ENCODE measurements at places on chromosomes 6 and 20.
A peak's percentile ranks its signal among the peaks of the same experiment; 100 is the strongest.

- DNase-seq, result no peak
Observed at GRCh38 chr6:164731539-164731938, 577.9 kb downstream of the C6orf118 start.

- no peak for DNase-seq
Observed at GRCh38 chr6:106666282-106667021, 37.1 kb downstream of the QRSL1 start.

- DNase-seq, result no peak
Observed at GRCh38 chr6:77474286-77474956, 11.1 kb upstream of the HTR1B start.

DNA sequence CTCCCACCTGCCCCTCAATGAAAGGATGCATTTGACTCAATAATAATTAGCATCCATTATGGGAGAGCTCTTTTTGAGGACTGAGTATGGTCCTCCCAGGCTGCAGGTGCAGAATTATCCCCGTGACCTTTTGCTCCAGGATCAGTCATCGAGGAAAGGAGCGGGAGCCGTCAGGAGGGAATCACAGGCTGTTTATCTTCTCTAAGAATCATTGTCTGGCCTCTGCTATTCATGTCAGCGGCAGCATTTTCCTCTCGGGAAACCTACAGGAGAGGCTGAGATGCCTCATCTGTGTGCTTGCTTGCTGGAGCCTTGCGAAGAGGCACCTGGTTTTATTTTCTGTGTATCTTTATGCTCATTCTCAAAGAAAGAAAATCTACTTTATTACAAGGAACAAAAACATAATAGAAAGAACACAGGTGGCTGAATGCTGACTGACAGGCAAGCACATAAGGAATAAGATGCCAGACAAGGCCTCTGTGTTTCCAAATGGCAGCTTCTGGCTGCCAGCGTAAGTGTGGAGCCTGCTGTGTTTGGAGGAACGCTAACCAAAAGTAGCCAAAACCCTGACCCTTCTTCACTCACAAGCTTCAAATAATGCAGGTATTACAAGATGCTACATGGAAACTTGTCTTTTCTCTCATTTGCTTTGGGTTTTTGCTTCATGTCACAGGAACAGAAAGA lies 539.1 kb upstream of the MARCKS start:
- DNase-seq, result no peak

DNA sequence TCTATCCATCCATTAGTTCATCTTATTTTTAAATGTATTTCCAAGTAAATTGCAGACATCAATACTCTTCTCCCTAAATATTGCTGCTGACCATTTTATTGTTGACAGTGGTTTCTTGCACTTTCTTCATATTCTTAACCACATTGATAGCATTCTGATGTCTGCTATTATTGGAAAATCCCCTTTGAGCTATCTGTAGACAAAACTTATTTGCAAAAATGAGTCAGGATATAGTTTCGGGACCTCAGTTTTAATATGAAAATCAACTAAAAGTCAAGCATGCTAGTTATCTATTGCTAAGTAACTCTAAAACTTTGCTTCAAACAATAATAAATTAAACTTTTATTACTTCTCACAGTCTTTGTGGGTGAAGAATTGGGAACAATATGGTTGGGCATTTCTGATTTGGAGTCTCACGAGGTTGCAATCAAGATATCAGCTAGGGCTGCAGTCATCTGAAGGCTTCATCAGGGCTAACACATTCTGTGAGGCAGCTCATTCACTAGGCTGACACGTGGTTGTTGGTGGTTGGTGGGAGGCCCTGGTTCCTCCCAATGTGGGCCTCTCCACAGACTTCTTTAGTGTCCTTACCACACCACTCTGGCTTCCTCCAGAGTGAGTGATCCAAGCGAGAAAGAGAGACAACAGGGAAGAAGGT lies 32.7 kb downstream of the CD109 start:
- DNase-seq, result no peak

GRCh38 chr20:57577679-57578475 lies 17.0 kb downstream of the PCK1 start:
- DNase-seq, result no peak

DNA sequence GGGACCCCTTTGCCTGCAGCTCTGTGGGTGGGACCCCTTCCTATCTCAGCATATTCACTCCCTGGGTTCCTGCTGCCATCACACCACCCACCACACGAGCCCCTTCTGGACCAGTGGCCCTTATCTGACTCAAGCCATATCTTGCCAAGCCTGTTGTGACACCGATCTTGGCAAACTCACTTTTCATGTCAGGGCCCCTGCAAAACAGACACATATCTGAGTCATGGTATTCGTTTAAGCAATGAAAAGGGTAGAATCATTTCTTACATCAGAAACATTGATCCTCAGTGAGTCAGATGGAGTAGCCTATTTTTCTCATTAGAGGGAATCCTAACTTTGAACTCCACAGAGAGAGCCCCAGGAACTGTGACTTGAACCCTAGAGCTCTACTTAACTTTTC lies 10.6 kb downstream of the RAET1E start:
- peak; percentile 93 for DNase-seq

- DNase-seq, result peak; percentile 91
Observed at GRCh38 chr6:5151955-5152401, 66.8 kb downstream of the PPP1R3G start.

GRCh38 chr20:52791091-52791490 lies 181.1 kb upstream of the TSHZ2 start:
- DNase-seq, result no peak

DNA sequence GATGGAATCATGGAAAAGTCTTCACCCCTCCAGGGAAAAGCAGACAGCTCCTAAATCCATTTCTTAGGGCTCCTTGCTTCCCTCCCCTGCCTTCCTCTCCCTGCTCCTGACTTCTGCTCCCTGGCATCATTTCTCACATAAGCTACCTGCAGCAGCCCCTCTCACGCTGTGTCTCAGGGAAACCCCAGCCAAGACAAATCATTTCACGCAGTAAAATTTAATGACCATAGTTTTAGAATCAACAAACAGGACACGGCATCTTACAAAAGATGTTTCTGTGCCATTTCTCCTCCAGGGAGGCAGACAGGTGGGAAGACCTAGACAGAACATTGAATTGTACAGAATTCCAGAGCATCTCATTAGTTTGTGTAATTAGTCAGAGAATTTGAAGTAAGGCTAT lies 16.5 kb upstream of the FOXQ1 start:
- no peak for DNase-seq

DNA sequence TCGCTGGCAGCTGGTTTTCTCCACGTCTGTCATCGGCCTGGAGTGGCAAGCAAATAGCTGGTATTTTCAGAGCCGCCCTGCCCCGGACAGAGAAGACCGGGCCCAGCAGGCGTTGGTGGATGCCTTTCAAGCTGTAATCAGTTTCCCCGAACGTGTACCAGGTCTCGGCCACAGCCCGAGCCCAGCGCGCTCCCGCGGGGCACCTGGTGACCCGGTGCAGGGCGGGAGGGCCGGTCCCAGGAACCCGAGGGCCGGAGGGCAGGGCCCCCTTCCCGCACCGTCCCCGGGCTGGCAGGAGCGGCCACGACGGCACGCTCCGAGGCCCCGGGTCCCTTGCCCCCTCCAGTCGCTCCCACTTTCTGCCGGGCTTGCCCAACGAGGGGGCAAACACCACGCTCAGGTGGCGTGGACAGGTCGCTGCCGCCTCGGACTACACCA lies 348 bp upstream of the PYGB start:
- no peak for DNase-seq

GRCh38 chr6:43714311-43715055 lies 26.9 kb upstream of the MRPS18A start:
- peak; percentile 78 for DNase-seq

DNA sequence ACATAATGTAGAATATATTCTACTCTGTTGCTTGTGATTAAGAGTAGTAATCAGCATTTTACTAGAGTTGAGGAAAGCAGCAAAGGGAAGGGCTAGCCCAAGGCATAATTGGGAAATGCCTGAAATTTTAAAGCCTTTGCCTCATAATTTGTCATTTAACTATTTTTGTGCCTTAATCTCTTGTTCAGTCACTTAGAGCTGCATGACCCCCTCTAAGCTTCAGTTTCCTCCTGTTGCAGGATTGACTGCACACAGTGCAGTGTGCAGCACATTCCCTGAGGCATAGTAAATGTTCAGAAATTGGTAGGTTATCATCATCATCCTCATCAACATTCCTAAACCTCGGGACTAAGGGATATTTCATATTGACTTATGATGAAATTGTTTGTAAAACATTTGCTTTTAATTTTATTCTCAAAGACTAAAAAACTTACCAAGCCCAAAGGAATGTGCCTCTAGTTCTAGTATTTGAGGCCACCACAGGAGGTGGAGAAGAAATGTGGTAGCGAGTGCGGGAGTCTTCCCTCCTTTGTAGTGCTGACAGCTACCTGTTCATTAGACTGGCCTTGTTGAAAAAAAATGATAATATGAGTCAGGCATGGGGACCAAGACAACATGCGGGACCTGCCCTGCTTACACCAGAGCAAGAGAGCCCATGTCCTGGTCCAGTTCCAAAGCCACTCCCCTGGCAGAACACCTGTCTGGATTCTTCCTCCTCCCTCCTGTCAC lies 14.8 kb upstream of the TENT5A start:
- DNase-seq, result peak; percentile 87

GRCh38 chr6:17935188-17936149 lies 52.0 kb downstream of the KIF13A start:
- DNase-seq, result no peak

DNA sequence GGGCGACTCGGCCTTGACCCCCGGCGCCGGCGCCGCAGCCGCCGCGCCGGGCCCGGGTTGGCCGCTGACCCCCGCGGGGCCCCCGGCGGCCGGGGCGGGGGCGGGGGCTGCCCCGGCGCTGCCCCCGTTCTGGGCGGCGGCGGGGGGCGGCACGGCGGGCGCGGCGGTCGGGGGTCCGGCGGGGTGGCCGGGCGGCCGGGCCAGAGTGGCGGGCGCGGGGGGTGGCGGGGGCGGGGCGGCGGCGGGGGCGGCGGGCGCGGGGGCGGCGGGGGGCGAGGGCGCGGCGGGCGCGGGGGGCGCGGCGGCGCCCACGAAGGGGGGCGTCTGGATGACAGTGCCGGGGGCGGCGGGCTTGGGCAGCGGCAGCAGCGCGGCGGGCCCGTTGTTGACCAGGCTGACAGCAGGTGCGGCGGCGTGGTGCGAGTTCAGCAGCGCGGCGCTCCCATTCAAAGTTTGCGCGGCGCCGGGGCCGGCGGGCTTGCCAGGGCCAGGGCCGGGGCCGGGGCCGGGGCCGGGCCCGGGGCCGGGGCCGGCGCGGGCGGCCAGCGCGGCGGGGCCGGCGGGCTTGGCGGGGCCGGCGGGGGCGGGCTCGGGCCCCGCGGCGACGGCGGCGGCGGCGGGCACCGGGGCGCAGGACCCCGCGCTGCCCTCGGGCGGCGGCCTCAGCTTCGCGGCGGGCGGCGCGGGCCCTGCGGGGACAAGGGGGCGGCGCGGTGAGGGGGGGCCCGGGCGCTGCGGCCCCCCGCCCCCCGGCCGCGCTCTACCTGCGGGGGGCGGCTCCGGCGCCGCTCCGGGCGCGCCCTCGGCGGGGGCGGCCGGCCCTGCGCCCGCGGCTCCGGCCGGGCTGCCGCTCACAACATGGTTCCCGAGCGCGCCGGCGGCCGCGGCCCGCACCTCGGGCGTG lies 659 bp downstream of the TAF4 start:
- DNase-seq, result no peak

- DNase-seq, result peak; percentile 6
Observed at GRCh38 chr6:113094779-113095178, 747.6 kb downstream of the RFPL4B start.

- no peak for DNase-seq
Observed at GRCh38 chr6:43814865-43815264, 44.9 kb downstream of the VEGFA start.

- no peak for DNase-seq
Observed at GRCh38 chr6:143166247-143166695, 105.6 kb downstream of the AIG1 start.

DNA sequence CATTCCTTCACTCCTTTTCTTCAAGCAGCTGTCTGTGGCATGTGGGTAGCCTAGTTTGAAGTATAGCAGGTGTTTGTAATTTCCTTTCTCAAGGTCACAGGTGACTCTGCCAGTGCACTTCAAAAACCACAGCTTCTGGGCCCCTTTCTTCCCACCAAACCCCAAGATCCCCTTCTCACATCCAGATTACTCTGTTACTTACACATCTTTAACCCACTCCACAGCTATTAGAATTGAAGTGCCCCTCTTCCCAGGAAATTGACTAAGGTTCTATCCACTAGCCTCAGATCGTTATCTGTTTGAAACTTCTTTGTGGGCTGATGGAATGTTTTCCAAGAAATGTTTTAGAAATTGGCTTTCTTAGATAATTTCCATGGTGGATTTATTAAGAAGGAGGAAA lies 150.8 kb downstream of the AHI1 start:
- DNase-seq, result no peak

GRCh38 chr6:144753023-144753705 lies 468.0 kb downstream of the UTRN start:
- no peak for DNase-seq

GRCh38 chr20:5927749-5928462 lies 22.4 kb downstream of the TRMT6 start:
- no peak for DNase-seq

DNA sequence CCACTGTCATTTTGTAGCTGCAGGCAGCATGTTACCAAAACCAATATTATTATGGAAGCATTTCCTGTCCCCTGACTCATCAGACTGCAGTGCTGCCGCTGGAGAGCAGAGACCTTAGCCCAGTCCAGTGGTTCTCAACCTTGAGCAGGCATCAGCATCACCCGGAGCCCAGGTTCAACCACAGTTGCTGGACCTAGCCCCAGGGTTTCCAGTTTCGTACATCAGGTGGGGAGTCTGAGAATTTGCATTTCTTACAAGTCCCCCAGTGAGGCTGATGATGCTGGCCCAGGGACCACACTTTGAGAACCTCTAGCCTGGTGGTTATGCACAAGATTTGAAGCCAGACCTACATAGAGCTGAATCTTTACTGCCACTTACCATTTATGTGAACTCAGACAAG lies 47.3 kb downstream of the LY86 start:
- DNase-seq, result no peak

DNA sequence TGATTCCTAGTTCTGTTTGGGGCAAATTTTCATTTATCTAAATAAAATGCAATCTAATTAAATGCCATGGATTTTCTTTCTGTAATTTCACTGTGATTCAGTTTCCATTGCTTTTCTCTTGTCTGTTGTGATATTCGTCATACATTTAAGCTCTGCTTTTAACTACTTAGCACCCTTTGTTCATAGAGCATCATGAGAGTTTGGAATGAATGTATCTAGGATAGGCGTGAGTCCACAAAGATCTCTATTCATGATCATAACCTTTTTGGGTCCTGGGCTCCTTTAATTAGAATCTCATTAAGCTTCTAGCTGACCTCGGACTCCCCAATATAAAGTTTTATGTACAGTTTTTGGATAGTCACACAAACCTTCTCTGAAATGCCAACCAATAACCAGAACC lies 32.9 kb downstream of the ZBTB2 start:
- DNase-seq, result no peak

- DNase-seq, result no peak
Observed at GRCh38 chr20:59772931-59773913, 160.2 kb downstream of the SYCP2 start.

- no peak for DNase-seq
Observed at GRCh38 chr6:155543166-155543847, 87.7 kb upstream of the NOX3 start.

GRCh38 chr6:48109944-48110343 lies 1.1 kb downstream of the PTCHD4 start:
- DNase-seq, result no peak

- no peak for DNase-seq
Observed at GRCh38 chr6:125250511-125250910, 51.3 kb downstream of the HDDC2 start.

- DNase-seq, result peak; percentile 44
Observed at GRCh38 chr6:37934276-37934675, 114.7 kb downstream of the ZFAND3 start.
